PC-9 (cell line): ENCODE measurements at places on chromosomes 5 and 9.
A peak's percentile ranks its signal among the peaks of the same experiment; 100 is the strongest.

- DNase-seq, result no peak
These were observed 40.1 kb downstream of the FAM78A start for GRCh38 chr9:131236161-131236560.

DNA sequence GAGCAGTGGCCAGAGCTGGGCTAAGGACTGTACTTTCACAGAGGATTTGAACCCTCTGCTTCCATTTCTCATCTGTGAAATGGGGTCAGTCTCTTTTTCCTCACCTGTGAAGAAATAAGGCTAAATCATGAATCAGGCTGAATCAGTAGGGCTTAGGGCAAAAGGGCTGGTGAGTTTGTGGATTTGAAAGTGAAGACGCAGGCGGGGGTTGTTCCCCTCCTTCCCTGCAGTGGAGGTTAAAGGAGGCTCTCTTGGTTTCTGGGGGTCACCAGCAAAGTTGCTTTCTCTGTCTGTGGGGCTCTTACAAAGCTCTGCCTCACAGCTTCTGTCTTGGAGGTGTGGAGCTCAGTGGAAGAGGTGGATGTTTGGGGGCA is 17.6 kb upstream of the NDST1 start:
- no peak for DNase-seq

GRCh38 chr5:11319836-11320580 is 559.0 kb upstream of the DAP start:
- DNase-seq, result no peak

DNA sequence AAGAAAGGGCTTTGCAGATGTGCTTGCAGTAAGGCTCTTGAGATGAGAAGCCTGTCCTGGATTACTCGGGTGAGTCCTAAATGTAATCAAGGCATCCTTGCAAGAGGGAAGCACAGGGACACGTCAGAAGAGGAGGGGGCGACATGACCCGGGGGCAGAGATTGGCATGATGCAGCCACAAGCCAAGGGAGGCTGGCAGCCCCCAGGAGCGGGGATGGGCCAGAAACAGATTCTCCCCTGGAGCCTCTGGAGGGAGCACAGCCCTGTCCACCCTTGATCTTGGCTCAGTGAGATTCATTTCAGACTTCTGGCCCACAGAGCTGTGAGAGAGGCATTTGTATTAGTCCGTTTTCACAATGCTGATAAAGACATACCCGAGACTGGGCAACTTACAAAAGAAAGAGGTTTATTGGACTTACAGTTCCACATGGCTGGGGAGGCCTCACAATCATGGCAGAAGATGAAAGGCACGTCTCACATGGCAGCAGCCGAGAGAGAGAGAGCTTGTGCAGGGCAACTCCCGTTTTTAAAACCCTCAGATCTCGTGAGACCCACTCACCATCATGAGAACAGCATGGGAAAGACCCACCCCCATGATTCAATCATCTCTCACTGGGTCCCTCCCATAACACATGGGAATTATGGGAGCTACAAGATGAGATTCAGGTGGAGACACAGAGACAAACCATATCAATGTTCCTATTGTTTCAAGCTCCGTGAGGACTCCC is 76.1 kb downstream of the ADAMTS2 start:
- DNase-seq, result no peak

DNA sequence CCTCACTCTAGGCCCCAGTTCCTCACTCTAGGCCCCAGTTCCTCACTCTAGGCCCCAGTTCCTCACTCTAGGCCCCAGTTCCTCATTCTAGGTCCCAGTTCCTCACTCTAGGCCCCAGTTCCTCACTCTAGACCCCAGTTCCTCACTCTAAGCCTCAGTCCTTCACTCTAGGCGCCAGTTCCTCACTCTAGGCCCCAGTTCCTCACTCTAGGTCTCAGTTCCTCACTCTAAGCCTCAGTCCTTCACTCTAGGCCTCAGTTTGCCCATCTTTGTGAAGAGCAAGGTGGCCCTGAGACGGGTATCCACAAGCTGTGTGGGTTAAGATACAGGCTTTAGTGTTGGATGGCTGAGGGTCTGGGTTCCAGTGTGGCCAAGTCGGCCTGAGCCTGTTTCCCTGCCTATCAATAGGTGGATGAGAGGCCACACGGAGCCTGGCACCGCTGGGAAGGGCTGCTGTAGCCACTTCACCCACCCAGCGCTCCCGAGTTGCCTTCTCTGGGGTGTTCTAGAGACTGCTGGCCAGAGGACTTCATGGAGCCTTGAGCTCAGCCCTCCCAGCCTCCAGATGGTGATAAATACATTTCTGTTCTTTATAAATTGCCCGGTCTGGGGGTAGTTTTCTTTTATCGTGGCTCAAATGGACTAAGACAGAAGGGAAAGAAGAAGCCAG is 150.2 kb downstream of the RXRA start:
- DNase-seq, result no peak

DNA sequence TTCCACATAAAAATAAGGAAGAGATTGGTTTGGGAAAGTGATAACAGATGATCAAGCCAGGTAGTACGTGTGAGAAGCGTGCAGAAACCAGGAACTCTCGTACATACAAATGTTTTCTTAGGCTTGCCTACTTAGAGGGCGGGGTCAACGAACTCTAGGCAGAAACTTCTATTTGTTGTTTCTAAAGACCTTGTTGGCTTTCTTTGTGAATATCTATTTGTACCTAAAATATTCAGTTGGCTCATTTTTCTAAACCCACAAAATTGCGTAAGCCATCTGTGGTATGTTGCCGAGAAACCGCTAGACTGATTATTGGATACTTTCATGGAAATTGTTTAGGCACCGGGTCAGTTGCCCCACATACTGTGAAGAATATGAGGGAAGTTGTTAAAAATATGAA is 458.5 kb downstream of the MAT2B start:
- DNase-seq, result no peak

DNA sequence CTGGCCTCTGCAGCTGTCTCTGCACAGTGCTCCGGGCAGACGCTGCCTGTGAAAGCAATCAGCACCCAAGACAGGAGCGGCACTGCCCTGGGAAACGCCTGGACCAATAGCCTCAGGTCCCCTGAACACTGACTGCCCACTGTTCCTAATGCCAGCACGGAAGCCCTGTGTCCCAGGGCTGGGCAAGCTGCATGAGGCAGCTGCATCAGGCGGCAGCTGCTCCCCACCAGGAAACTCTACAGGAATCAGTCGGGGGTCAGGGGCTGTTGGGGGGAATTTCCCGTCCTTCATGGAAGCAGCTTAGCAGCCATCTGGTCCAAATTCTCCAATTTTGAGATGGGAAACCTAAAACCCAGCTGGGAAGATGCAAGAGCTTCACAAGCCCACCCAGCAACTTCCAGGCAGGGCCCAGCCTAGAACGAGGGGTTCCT is 118.6 kb downstream of the VAV2 start:
- DNase-seq, result peak; percentile 52

GRCh38 chr5:127111112-127111511 is 37.8 kb upstream of the C5orf63 start:
- DNase-seq, result no peak

- DNase-seq, result no peak
These were observed 4.6 kb upstream of the MYORG start for GRCh38 chr9:34381323-34381722.

- DNase-seq, result no peak
These were observed 91.9 kb upstream of the CHD1 start for GRCh38 chr5:99020698-99021048.

GRCh38 chr5:14849516-14850294 is 21.9 kb downstream of the ANKH start:
- peak; percentile 78 for DNase-seq

DNA sequence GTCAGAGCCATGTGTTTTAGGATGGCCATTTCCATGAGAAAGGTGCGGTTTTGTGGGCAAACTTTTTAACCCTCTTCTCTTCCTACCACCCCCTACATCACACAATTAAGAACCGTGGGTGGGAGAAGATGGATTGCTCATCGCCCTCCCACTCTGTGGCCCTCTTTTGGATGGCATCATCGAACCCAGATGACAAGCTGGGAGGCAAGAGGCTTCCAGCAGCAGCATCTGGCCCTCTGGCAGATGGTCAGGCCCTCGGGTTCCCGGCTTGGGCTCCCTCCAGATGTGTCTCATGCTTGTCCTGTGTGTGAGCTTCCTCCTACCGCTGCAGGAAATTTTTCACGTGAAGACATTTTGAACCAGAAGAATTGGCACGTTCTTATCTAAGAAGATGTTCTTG is 199.9 kb downstream of the EBF1 start:
- DNase-seq, result no peak

GRCh38 chr5:402615-403359 is 40.2 kb upstream of the EXOC3 start:
- no peak for DNase-seq

DNA sequence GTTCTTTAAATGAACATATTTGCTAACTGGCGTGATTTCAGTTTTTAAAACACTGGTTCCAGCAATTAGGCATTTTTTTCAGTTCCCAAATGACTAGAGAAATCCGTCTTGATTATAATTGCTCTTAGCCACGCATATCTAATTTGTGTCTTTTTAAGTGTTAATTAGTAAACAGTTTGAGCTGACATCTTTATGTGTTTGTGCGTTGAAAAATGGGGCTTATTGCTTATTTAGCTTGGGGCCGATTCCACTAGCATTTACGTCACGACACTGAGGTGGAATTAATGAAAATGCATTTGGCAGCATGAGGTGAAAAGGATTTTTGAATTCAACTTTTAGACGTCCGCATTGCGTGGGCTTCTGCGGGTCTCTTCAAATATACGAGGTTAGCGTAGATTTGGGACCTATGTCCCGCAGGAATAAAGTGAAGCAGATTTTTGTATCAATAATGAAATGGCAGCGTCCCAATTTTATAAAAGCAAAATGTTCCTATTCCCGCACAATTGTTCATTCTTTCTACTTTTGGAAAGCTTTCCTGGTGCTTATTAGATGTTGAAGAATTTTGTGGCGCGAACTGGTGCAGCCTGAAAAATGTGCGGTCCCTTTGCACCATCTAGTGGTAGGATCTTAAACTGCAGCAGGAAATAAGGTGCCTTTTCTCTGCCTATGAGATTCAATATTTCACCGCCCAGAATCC is 122.7 kb upstream of the LMX1B start:
- peak; percentile 50 for DNase-seq

DNA sequence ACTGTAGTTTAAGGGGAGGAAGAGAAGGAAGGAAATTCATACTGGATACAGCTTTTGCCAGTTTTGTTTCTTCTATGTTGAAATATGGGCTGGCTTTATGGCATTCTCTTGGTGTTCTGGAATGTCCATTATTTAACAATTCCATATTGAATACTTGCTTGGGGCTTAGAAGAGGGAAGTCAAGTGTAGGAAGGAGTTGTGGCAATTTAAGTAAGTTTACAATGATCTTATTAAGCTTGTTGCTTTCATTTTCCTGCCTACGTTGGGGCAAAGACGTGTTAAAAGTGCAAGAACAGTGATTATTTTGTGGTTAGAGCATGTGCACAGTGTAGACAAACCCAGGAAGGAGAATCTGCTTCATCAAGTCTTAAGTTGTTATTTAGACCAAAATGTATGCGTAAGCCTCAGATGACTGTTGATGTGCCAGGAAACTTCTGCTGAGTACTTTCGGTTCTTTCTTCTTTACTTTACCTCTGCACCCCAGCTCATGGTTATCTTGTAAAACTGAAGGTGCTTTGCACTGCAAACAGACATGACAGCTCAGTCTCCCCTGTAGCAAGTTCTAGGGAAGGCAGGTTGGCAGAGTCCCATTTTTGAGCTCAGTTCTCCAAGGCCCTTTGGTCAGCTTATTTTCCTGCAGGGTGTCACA is 75.8 kb downstream of the F2RL2 start:
- DNase-seq, result no peak

- DNase-seq, result no peak
These were observed 306.3 kb upstream of the KCNN2 start for GRCh38 chr5:114055318-114056184.

DNA sequence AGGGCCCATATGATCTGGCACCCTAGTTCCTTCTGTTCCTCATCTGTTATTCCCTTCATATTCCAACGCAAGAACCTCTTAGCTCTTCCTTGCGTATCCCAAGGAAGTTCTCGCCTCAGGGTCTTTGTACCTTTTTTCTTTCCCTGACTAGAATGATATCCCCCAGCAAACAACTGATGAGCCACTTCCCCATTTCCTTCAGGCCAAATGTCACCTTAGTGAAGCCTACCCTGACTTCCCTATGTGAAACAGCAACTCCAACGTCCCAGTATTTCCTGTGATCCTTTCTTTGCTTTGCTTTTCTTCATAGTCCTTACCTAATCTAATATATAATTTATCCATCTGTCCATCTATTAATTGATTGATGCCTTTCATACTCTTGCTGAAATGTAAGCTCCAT is 47.9 kb downstream of the ERCC8 start:
- no peak for DNase-seq

- DNase-seq, result no peak
These were observed 195.4 kb upstream of the TRIM32 start for GRCh38 chr9:116491659-116492058.

GRCh38 chr9:135992486-135993408 is 31.6 kb upstream of the UBAC1 start:
- no peak for DNase-seq

DNA sequence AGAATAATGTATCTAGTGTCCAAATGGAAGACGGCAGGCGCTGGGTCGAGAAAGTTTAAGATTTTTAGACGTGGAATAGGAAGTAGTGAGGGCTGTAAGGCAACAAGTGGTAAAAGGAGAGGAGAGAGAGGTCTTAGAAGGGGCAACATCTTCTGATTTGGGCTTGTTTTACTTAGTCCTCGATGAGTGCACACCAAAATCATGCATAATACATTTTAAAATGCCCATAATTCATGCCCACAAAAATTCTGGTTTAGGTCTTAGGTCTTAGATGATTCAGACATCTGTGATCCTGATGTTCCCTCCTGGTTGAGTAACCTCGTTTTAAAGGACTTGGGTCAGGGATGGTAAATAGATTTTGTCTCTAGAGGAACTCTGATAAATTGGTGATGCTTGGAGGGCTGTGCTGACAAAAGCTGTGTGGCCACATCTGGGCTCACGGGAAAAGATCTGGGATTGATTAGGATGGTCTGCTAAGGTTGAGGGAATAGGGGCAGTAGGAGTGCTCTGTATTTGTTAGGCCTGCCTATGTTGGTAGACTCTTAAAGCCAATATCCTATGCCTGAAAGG is 476.3 kb downstream of the CCDC171 start:
- DNase-seq, result no peak
